ENCODE measurements at places on chromosomes 1 and 21.

DNA sequence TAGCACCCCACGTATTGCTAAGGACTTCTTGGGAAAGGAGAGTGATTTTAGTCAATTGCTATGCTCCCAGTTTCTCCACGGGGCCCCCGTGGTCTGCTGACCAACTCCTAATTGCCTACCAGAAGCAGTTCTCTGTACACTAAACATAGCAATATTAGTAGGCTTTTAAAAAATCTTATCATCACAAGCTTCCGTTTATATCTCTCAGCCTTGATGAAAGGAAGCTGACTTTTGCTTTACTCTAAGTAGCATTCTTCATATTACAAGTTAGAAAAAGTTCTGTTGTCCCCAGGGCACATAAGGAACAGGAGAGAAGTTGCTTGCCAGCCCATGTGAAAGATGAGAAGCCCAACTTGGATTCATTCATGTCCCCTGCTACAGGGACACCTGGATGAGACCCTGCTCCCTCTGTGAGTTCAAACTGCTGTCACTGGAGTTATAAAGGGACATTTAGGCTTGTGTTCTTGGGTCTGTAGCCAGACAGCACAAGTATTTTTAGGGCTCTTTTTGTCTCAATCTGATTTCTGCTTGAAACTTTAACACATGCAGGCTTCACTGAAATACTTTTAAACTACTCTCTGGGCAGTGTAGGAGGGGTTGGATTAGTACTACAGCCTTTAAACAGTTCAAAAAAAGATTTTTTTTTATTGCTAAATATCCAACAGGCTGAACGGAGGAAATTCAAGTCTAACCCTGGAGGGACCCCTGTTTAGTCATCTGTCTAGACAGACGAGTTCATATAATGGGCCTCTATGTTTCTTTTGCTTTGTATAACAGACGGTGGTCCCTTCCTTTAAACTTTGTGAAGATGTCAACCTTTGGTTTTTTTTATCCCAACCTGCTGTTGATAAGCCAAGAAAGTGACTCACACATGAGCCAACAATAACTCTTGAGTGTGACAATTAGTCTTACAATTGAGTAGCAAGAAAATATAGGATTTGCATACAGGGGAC lies 29.5 kb downstream of the TGFB2 start:
- DNase-seq = peak; percentile 77

DNA sequence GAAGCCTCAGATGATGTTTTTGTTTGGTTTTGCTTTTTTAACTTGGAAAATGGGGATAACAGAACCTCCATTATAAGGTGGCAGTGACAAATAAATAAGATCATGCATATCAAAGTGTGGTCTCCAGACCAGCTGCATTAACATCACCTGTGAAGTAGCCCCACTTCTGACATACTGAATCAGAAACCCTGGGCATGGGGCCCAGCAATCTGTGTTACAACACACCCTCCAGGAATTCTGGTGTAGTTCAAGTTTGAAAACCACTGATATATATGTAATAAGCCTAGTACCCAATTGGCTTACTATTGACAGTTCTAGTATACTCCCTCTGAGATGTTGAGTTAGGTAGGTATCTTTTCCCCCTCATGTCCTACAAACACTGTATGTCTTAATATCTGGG lies 24.1 kb upstream of the RNF19B start:
- peak; percentile 79 for DNase-seq

GRCh38 chr21:41054018-41054578 lies 113.9 kb upstream of the BACE2 start:
- DNase-seq = no peak

DNA sequence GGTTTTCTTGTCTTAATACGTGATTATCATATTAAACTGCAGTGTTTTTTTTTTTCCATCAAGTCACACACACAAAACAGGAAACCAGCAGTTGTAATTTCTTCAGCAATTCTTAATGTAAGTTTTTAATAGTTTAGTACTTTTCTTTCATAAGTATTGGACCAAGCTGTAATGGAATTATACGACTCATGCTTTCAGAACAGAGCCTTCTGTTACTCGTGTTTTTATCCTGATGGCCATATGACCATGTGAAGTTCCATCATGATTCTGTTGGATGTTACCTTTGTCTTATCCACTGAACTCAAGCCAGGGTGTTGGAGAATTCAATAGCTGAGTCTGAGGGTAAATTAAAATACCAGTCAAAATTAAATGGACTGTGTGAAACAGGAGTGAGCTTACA lies 72.0 kb upstream of the S1PR1 start:
- DNase-seq = no peak
